ENCODE measurements at places on chromosomes 11 and 22.

- no peak for DNase-seq
These were observed 39.4 kb downstream of the TRIM29 start for GRCh38 chr11:120098503-120099020.

DNA sequence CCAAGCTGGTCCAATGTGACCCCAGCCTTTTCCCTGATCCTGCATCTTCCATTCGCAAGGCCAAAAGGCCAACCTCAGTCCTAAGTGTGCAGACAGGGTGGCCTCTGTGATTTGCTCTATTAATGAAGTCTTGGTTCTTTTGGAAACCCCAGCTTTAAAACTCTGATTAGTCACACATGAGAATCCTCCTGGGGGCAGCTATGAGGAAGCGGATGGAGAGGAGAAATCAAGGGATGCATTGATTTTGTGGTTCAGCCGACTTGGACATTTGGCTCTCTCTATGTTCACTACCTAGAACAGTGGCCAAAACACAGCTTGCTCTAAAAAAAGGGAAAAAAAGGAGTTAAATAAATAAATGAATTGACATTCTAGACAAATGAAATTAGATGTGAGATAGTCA lies 98.6 kb upstream of the USP47 start:
- no peak for DNase-seq

DNA sequence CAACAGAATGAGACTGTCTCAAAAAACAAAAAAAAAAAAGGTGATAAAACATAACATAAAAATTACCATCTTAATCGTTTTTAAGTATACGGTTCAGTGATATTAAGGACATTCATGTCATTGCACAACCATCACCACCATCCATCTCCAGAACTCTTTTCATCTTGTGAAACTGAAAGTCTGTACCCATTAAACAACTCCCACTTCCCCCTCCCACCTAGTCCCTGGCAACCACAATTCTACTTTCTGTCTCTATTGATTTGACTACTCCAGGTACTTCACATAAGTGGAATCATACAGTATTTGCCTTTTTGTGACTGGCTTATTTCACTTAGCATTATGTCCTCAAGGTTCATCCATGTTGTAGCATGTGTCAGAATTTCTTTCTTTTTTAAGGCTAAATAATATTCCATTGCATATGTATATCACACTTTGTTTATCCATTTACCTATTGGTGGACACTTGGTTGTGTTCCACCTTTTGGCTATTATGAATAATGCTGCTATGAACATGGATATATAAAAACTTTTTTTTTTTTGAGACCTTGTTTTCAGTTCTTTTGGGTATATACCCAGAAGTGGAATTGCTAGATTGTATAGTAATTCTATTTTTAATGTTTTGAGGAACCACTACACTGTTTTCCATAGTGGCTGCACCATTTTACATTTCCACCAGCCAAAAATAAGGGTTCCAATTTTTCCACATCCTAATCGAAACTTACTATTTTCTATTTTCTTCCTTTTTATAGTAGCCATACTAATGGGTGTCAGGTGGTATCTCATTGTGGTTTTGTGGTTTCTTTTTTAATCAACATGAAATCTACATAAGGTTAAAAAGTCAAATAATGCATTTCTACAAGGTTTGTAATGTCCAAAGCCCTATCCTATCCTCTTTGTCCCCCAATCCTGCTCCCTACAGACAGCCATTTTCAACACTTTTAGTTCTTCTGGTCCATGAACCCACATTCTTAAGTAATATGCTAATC lies 23.4 kb upstream of the PIK3C2A start:
- DNase-seq, result no peak

DNA sequence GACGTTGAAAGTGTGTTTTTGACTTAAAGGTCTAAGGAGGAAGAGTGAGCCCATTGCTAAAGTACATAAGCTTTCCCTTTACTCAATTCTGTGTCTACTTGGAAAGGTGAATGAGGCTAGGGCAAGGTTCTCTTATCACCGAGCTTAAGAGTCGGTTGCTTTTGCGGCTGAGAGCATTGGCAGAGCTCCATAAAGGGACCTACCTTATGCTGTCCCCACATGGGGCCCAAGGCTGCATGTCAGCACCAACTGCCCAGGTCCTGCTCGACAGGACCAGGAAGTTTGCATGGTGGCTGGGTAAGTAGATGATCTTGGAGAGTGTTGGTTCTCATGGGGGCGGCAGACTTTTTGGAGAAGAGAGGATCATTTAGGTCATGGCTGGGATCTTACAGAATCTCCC lies 91.2 kb downstream of the ZBTB16 start:
- no peak for DNase-seq

DNA sequence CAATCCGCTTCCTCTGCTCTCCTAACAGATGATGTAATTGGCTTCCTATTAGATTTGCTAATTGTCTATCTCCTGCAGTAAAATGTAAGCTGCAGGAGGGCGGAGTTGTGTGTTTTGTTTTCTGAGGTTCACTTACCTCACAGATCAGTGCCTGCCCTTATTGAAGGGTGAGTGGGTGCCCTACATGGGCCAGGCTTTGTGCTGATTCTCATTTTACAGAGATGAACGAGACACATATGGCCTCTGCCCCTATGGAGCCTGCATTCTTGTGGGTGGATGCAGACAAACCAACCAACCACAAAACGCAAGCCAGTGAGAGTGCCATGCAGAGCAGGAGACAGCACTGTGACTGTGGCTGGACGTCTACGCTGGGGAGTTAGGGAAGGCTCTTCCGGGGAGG lies 9.9 kb downstream of the TESMIN start:
- no peak for DNase-seq

DNA sequence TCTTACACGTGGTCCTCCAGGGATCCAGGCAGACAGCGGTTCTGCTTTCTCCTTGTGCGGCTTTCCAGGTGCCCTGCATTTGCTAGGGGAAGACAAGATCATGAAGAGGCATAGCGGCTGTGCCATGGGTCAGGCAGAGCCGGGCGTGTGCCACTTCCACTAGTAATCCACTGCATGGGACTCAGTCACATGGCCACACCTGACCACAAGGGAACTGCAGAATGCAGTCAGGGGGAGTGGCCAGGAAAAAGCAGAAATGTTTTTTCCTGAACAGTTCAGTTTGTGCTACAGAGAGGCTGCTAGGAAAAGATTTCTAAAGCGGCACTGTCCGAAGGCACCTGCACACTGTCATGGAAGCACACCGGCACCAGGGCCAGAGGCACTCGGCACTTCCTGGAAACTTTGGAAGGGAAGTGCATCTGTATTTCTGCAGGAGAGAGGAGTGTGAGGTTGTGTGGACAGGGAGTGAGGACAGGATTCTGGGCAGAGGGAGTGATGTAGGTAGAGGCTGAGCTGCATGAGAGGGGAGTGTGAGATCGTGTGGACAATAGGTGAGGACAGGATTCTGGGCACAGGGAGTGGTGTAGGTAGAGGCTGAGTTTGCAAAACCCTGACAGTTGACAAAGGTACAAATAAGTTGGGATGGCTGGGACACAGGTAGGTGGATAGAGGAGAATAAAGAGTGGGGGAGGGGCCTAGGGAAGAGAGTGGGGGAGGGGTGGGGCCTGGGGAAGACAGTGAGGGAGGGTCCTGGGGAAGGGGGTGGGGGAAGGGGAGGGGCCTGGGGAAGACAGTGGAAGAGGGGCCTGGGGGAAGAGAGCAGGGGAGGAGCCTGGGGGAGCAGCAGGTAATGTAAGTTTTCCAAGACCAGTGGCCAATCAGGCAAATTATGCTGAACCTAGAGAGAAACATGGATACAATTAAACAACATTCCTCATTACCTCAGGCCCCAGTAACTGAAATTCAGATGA lies 1436.3 kb downstream of the TBC1D22A start:
- DNase-seq, result no peak

DNA sequence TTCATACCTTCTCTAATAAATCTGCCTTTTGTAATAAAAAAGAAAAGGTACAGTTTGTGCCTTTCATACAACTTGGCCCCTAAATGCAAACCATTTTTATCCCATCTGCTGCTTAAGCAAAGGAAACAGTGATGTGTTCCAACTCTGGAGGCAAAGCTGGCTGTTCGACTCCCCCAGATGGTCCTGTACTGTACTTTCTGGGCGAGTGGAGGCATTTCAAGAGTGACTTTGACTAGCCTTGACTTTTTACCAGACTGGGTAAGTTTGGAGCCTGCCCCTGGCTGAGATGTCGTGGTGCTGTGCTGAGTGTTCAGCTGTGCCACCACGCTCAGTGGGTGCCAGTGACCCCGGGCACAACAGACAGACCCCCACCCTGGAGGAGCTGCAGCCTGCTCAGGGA lies 10.2 kb downstream of the MICALL1 start:
- DNase-seq, result no peak

- DNase-seq, result no peak
These were observed 59.5 kb upstream of the PHF21A start for GRCh38 chr11:46180736-46181135.

DNA sequence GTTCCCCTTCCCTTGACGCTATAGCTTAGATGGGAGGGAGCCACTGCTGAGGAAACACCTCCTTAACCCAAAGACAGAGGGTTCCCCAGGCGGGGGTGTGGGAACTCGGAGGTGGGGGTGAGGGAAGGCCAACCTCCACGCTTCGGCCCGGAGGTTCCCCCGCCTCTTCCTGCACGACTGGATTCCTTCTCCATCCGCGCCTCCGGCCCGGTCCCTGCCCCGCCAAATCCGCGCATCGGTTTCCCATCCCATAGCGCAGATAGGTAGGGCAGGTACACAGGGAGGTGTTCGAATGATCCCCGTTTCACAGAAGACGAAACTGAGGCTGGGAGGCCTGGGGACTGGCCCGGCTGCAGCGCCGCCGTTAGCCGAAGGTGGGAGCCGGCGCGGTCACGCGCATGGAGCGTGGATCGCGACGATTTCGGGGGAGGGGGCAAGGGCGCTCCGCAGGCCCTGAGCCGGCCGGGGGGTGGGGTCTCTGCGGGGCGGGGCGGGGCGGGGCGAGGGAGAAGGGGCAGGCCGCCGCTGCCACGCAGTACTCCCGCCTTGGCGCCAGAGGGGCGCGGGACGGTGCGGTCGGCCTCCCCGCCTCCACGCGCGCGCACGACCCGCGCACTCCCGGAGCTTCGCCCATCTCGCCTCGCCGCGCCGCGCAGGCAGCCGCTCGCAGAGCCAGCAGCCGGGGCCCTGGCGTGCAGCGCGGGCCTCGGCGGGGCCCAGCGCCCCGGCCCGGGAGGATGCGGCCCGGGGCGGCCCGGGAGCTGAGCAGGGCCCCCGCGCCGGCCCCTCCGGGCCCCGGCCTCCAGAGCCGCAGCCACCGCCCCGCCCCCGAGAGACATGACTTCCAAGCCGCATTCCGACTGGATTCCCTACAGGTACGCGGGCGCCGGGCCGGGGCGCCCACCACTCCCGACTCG lies at the start of gene TUB:
Gene TUB, plus strand, starts transcription at position 538 of the 917 bp plus-strand sequence. Its CDS starts 300 bp downstream, at position 838.
- DNase-seq, result no peak

GRCh38 chr11:109036011-109036410 lies 371.1 kb downstream of the DDX10 start:
- DNase-seq, result no peak

GRCh38 chr11:11072067-11072466 lies 214.2 kb upstream of the ZBED5 start:
- no peak for DNase-seq
